ENCODE measurements at places on chromosomes 4 and X. TPM values are rescaled to one million over a fixed set of nuclear protein-coding genes. Genes with fewer than 3 reads are reported as not detected.

GRCh38 chr4:7987148-7987989 is 47.7 kb upstream of the AFAP1 start:
- H3K4me1 ChIP-seq = peaks cover 13% of the 10 kb centered on the region
- no peak overlapping the region for H3K4me3 ChIP-seq
- DNase-seq = peak; percentile 77
- no peaks in the 10 kb centered on the region for H3K36me3 ChIP-seq

GRCh38 chr4:149796381-149796780 is 19.3 kb downstream of the IQCM start:
- H3K4me3 ChIP-seq = no peak overlapping the region
- no peaks in the 10 kb centered on the region for H3K4me1 ChIP-seq
- no peaks in the 10 kb centered on the region for H3K36me3 ChIP-seq
- no peaks in the 10 kb centered on the region for H3K27me3 ChIP-seq

GRCh38 chr4:154958621-154959358 is 177.7 kb downstream of the RBM46 start:
- no peaks in the 10 kb centered on the region for H3K4me1 ChIP-seq
- no peaks in the 10 kb centered on the region for H3K27me3 ChIP-seq
- no peak overlapping the region for H3K4me3 ChIP-seq
- no peaks in the 10 kb centered on the region for H3K36me3 ChIP-seq
- H3K27ac ChIP-seq = no peak overlapping the region

DNA sequence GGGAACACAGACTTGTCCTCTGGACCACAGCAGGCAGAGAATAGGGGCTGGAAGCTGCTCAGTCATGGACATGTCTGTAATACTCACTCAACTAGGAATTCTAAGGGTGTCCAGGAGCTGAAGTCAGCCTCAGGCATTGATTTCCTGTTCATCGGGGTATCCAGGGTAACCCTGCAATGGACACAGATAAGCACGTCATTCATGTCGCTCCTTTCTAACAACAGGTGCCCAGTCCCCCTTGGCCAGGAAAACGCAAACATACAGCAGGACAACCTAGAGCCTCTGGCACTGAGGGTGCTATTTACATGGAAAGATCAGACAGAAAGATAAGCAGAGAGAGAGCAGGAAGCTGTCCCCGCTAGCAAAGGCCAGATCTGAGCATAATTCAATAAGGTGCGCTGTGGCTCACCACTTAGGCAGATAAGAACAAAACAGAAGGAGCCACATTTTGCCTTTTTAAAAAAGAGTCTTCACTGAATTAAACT is 21.3 kb downstream of the QDPR start:
- no peak for DNase-seq
- H3K4me3 ChIP-seq = no peak overlapping the region
- no peak overlapping the region for H3K27ac ChIP-seq
- no peaks in the 10 kb centered on the region for H3K36me3 ChIP-seq
- H3K27me3 ChIP-seq = no peaks in the 10 kb centered on the region

The PCDH18 gene
- 0.40 TPM for total RNA-seq

The DCAF4L1 gene
- total RNA-seq = 0.23 TPM

The MID2 gene
- 1.1 TPM for total RNA-seq
